ENCODE measurements at places on chromosomes 6 and 20. TPM values are rescaled to one million over a fixed set of nuclear protein-coding genes. Genes with fewer than 3 reads are reported as not detected.

GRCh38 chr20:63891061-63892002 lies 3.6 kb upstream of the DNAJC5 start:
- H3K4me1 ChIP-seq = peaks cover 5% of the 10 kb centered on the region
- DNase-seq = no peak
- no peaks in the 10 kb centered on the region for H3K27me3 ChIP-seq
- H3K36me3 ChIP-seq = peaks cover 10% of the 10 kb centered on the region
- no peak overlapping the region for H3K27ac ChIP-seq

DNA sequence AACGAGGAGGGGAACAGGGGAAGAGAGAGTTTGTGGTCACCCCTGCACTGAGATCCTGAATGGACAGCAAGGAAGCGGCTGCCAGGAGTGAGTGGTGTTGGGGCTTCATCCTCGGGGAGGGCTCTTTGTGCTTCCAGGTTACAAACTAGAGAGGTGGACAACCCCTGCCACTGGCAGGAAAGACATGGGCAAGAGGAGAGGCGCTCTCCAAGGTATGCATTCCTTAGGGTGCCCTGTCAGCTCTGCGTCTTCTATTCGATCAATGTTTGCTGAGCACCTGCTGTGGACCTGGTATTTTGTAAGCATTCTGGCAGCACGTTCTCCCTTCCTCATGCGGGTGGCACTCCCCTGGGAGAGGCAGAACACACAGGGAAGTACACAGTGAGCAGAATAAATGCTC lies 93.6 kb downstream of the CDH4 start:
- no peaks in the 10 kb centered on the region for H3K4me1 ChIP-seq
- H3K27me3 ChIP-seq = no peaks in the 10 kb centered on the region
- no peak overlapping the region for H3K27ac ChIP-seq
- DNase-seq = no peak
- H3K4me3 ChIP-seq = no peak overlapping the region
- no peaks in the 10 kb centered on the region for H3K36me3 ChIP-seq

DNA sequence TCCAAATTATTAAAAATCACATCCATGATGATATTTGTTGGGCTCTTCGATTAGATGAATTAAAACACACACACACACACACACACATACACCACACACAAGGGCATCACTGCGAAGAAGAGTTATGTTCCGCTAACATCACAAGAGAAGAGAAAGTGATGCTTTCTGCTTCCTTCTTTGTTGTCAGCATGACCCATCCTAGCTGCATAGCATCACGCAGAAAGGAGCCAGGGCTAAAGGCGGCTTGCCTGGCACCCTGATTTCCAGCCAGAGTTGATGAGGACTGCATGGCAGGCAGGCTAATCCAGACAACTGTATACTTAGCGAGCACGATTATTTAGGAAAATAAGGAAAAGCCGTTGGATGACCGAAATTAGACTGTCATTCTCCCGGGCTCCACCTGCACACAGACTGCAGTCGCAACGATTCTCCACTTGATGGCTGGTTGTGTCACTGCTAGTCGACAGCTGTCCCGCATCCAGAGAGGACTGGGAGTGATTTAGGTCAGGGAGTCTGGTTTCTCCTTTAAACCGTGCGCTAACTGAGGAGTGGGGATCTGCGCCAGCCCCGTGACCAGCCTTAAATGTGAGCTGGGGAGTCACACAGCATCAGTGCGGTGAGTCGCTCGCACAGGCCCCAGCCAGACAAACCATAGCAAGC lies 70.6 kb upstream of the SOX4 start:
- H3K27ac ChIP-seq = no peak overlapping the region
- DNase-seq = no peak
- no peaks in the 10 kb centered on the region for H3K27me3 ChIP-seq
- no peak overlapping the region for H3K4me3 ChIP-seq
- H3K4me1 ChIP-seq = no peaks in the 10 kb centered on the region

DNA sequence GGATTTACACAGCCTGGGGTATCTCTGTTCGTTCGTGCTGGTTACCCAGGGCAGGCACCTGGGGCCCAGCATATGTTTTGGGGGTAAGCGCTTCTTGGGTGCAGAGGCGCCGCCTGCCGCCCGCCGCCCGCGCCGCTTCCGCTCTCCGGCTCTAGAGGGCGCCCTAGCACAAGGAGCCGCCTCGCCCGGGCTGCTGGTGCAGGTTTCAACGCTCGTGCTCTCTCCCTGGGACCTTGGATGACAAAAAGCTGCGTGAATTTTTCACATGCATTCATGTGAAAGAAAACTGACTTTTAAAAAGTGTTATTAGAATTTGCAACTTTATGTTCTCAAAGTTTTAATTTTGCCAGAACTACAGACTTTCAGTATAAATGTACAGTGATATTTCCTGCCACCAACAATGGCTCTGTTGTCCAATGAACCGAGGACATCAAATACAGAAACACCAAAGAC lies 32.5 kb downstream of the PRR18 start:
- H3K27ac ChIP-seq = no peak overlapping the region
- H3K4me3 ChIP-seq = no peak overlapping the region
- no peaks in the 10 kb centered on the region for H3K36me3 ChIP-seq
- no peaks in the 10 kb centered on the region for H3K4me1 ChIP-seq
- peak; percentile 78 for DNase-seq
- H3K27me3 ChIP-seq = peaks cover 21% of the 10 kb centered on the region

DNA sequence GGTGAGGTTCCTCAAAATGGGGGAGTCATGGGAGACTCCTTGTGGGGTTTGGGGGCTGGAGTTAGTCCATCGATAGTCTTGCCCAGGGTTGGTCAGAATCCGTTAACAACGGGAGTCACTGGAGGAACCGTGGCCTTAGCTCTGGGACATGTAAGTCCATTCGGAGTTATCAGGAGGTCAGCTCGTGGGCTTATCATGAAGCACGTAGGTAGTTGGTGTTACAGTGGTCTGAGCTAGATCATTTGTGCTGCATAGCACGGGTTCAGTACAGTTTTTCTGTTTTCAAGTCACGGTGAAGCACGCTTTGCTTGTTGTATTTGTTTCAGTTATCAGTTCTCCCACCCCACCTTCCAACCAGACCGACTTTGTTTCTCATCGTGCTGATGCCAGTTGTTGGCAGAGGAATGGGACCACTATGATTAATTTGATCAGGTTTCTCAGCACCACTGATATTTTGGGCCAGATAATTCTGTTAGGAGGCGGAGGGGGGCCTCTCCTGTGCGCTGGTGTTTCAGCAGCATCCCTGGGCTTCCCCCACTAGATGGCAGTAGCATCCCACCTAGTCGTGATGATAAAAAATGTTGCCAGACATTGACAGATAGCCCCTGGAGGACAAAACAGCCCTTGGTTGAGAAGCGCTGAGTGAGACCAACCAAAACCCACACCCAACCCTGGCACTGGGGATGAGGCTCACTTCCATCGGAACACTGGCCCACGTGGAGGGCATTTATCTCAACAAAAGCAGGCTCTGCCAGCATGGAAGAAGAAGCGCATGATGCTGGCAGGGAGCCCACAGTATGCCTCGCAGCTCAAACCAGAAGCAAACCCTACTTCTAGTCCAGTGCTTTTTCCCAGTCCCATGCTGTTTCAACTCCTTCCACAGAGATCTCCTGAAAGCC lies 2.2 kb upstream of the APMAP start:
- DNase-seq = peak; percentile 85
- no peaks in the 10 kb centered on the region for H3K27me3 ChIP-seq
- no peaks in the 10 kb centered on the region for H3K36me3 ChIP-seq
- no peak overlapping the region for H3K4me3 ChIP-seq
- H3K27ac ChIP-seq = peak overlapping the region; percentile 25

DNA sequence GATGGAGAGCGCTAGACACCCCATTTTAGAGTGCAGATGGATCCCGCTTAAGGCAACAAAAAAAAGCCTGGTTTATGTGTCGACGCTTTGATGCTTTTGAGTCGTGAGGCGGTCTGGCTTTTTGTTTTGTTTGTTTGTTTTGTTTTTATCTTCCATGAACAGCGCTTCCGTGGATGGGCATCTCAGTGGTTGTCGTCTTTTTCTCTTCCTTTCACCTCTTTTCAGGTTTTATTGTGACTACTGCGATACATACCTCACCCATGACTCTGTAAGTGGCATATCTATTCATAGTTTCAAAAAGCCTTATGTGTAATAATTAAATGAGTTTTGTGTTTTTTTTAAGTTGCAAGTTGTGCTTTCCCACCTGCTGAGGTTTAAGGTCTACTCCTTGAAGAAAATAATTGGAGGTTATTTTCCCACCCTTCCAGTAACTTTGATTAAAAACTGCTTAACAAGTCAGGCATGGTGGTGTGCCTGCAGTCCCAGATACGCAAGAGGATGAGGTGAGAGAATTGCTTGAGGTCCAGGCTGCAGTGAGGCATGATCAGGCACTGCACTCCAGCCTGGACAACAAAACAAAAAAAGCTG lies 476 bp downstream of the SNRPC start:
- no peaks in the 10 kb centered on the region for H3K27me3 ChIP-seq
- peaks cover 7% of the 10 kb centered on the region for H3K4me1 ChIP-seq
- H3K36me3 ChIP-seq = peaks cover 13% of the 10 kb centered on the region
- H3K27ac ChIP-seq = peak overlapping the region; percentile 99
- DNase-seq = no peak

GRCh38 chr6:11828262-11828870 lies 49.8 kb upstream of the ADTRP start:
- no peak for DNase-seq
- H3K36me3 ChIP-seq = no peaks in the 10 kb centered on the region
- no peak overlapping the region for H3K4me3 ChIP-seq

- H3K4me1 ChIP-seq = no peaks in the 10 kb centered on the region
- no peaks in the 10 kb centered on the region for H3K27me3 ChIP-seq
- no peak overlapping the region for H3K27ac ChIP-seq
- no peaks in the 10 kb centered on the region for H3K36me3 ChIP-seq
- no peak for DNase-seq
Measured at GRCh38 chr6:111129013-111129412, 41.7 kb downstream of the SLC16A10 start.

The RUNX2 gene
- total RNA-seq = 1.00 TPM

The PNPLA1 gene
- 0.79 TPM for total RNA-seq

The LTB gene
- 34.8 TPM for total RNA-seq

The OPN5 gene
- not detected for total RNA-seq

Data from transverse colon (tissue), 4 donors.